ENCODE measurements at places on chromosomes 11 and 22. TPM values are rescaled to one million over a fixed set of nuclear protein-coding genes. Genes with fewer than 3 reads are reported as not detected.

The SLC25A45 gene
- 11.5 TPM for total RNA-seq

- no peak overlapping the region for H3K27ac ChIP-seq
- H3K4me3 ChIP-seq = no peak overlapping the region
- H3K36me3 ChIP-seq = peaks cover 69% of the 10 kb centered on the region
- H3K27me3 ChIP-seq = no peaks in the 10 kb centered on the region
- no peaks in the 10 kb centered on the region for H3K4me1 ChIP-seq
Measured at GRCh38 chr11:114448749-114449482, 9.6 kb downstream of the REXO2 start.

The TRIM34 gene
- total RNA-seq = 10.4 TPM

The CHRM1 gene
- 4.7 TPM for total RNA-seq

Data from upper lobe of right lung (tissue), 1 donor.